Chondrocyte (in vitro differentiated cells): ENCODE measurements at places on chromosomes 1 and 21.
A peak's percentile ranks its signal among the peaks of the same experiment; 100 is the strongest.

DNA sequence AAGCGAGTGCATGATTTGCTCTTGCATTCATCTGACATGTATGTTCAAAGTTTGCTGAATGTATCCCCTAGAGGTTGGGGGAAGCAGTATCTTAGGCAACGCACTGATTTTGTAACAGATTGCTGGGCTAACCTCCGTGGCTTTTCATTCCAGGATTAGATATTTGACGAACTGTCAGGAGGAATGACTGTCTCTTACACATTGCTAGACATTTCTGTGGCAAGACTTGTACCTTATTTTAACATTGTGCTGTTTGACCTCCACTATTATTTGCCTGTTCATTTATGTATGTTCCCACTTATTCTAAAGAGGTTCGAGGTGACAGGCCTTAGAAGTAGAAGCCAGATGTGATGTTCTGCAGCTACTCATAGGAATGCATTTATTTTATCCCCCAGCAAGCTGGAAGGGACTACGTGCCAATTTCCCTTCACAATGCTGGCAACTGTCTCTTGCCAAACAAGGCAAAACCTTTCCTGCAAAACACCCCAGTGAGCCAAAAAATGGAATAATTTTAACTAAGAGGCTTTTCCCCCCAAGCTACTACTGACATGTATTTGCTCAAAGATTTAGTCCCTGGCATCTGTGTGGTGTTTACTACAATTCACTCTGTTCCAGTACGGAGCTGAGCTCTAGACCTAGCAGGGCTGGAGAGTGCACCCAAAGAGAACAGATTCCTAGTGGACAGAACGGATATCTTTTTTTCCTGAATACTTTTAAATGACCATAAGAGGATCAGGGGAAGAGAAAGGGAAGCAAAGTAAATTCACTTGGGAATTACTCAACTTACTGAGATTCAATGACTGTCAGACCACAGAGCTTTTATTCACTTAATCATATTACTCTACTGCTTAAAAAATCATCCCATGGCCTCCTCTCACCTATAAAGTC lies 646.2 kb downstream of the SMYD3 start:
- DNase-seq: no peak

GRCh38 chr1:94805912-94806311 lies 14.2 kb upstream of the SLC44A3 start:
- DNase-seq: no peak

DNA sequence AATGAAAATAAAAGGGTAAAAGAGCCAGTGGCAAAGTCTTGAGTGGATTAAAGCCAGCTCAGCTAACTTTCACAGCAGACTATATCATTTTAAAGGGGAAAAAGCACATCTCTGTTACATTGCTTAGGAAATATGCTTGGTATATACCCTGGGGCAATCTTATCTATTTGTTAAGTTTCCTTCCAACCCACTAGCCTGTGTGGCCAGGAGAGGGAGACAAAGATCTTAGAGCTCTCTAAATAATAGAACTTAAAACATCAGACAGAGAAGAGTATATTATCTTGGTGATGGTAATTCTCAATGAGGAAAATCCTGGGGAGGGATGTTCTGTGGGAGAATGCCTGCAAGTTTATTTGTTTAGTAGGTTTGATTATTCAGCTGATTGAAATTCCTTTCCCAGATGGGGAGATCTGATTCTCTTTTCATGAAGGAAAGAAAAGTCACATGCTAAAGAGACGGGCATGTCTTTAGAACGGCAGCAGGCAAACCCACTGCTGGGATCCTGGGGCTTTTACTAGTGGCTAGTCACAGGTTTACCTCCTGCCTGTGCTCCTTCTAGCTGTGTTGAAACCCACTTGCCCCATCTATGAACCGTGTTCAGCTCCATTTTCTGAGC lies 3.6 kb downstream of the KCNE2 start:
- DNase-seq: no peak

DNA sequence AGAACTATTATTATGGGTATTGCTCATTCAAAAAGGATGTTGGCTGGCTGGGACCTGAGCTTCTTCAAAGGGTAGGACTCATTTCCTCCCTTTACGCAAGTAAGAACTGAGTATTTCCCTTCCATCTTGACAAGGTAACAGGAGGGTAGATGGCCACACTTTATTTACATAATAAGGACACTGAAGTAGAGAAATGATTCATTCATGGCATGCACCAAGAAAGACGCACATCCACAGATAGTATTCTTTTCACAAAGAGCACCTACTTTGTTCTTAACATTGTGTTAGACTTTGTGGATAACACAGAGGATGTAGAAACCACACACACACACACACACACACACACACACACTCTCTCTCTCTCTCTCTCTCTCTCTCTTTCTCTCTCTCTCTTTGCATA lies 82.9 kb downstream of the FAM78B start:
- DNase-seq: no peak

- DNase-seq: no peak
Observed at GRCh38 chr1:193705554-193705981, 519.2 kb upstream of the B3GALT2 start.

DNA sequence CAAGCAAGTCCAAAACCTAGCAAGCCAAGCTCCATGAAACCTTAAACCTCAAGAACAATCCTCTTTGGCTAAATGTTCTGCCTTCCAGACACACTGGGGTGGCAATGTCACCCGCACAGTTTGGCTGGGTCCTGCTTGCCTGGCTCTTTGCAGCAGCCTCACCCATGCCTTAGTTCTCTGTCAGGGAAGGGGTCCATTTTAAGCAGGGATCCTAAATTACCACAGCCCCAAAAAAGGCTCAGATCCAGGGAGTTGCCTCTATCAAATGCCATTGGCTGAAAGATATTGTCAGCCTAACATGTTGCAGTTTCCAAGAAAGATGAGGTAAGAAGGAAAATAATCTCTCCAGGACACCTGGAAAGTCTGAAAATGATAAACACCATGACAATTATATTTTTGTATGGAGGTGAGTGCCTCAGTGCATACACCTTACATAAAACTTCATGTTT lies 26.1 kb upstream of the LYPLAL1 start:
- no peak for DNase-seq

DNA sequence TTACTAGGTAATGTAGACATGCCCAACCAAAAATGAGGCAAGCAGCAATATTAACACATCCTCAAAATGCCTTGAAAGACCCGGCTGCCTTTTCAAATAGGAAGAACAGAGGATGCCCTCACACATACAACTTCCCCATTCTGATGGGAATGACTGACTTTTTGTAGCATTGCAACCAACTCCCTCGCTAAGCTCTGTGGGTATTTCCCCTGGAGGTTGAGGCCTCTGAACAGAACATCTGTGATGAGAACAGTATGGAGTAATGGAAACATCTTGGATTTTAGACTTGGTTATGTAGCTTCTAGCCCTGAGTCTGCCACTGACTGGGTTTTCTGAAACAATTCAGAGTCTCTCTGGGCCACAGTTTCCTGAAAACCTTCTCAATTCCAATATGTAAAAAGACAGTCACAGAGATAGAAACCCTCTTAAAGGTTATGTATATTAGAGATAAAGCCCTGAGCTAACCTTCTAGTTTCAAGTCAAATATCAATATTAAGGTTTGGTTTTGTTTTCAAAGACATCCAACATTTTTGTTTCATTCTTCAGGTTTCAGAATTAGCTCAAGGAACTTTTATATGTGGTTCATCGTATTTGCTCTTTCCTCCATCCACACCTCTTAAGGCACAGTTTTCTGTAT lies 311.5 kb downstream of the SETD4 start:
- no peak for DNase-seq

GRCh38 chr1:7302126-7302525 lies 469.0 kb upstream of the VAMP3 start:
- DNase-seq: no peak

DNA sequence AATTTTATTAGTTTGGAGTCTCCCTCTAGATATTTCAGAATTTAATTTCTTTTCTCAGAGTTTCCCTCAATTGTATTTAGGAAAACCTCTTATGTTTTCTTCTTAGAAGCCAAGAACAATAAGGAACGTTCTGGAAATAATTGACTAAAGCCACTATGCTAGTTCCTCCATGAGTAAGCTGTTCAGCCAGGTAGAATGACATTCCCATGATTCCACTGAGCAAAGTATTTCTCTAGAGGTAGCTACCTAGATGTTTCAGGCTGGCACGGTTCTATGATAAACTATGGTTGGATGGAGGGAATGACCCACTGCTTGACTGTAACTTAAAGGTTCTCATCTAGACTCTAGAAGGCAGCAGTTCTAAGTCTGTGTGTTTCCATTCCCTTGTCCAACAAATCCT lies 62.4 kb downstream of the CLDN17 start:
- DNase-seq: no peak

- DNase-seq: no peak
Observed at GRCh38 chr1:36531833-36532232, 49.1 kb upstream of the CSF3R start.

DNA sequence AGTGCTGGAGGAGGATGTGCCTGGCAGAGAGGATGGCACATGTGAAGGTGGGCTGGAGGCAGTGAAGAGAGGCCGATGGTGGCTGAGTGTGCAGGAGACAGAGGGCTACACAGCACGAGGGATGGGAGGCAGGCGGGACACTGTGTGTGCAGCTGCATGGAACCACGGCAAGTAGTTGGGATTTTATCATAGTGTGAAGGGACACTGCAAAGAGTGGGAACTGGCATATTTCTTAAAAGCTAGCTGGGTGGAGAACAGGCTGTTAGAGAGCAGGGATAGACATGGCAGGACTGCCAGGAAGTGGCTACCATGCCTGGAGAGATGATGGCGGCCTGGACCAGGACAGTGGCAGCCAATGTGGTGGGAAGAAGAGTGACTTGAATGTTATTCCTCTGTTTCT lies 102.4 kb upstream of the TLR5 start:
- no peak for DNase-seq

DNA sequence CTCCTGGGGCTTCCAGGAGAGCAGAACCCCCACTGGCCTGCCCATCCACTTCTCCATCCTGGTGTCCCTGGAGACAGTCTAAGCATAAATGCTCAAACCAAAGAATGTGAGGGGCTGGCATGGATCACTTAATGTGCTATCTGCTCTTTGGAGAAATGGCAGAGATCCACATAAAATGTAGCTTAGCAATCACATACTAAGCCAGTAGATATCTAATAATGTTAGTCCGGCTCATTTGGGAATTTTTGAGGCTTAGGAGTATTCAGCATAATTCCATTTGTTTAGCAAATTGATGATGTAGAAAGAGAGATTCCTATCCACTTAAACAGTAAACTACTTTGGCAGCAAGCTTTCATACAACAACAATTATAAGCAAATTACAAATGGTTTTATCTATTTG lies 90.7 kb downstream of the TENT5C start:
- no peak for DNase-seq

- no peak for DNase-seq
Observed at GRCh38 chr1:112344754-112345423, 51.1 kb upstream of the CTTNBP2NL start.

DNA sequence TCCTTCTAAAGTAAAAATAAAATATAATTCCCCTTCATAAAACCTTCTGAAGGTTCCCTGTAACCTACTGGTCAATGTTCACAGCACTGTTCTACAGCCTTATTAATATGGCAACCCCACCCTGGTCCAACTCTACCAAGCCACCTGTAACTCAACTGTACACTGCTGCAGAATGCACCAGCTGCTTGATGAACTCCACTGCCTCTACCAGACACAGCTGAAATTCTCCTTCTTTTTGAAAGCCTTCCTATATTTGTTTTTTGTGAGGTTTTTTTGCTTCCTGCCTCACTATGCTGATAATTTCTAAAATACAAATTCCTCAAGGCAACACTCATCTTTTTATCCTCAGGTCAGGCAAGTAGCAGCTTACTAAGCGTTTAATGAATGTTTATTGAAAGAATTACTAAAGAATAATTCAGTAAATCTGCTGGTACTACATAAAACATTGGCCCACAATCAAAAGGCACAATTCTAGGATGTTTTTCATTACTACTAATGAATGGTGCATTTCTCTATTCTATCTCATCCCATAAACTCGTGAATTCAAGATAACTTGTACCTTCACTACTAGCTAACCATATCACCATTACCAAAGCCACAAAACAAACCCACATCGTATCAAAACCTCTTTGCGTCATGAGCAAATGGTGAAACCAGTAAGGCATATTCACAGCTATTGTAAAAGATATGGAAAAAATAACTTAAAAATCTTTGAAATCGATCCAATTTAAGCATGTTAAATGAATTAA lies 2.4 kb downstream of the SSX2IP start:
- no peak for DNase-seq

DNA sequence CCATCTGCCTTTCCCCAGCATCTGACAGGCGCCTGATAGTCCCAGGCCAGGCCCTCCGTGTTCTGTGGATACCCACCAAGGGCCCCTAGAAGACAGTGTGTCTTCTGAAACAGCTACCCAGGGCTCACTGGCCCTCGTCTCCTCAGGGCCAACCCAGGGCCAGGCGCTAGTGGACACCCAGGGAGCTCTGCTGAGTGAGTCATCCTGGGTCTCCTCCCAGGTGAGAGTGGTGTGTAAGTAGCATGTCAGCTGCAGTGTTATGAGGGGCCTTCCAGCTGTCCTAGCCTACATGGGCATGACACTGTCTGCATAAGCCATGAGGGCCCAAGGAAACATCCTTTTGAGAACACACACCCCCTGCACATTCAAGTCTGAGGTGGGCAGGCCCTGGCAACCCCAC lies 36.7 kb downstream of the CHD5 start:
- no peak for DNase-seq

GRCh38 chr1:81999364-81999763 lies 198.6 kb downstream of the ADGRL2 start:
- DNase-seq: no peak

DNA sequence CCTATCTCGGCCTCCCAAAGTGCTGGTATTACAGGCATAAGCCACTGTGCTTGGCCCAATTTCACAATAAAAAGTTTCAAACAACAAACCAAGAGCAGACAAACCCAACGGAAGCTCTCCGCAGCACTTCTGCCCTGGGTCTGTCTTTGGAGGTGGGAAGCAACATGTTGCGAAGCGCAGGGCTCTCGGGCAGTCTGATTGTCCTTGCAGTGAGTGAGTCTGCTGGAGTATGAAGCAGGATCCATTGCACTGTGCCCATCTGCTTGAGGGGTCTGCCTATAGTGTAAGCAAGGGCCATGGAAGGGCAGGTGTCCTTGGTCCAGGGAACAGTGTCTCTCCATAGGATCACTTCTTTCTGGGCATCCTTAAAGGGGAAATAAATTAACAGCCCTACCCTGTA lies 14.6 kb upstream of the PARP1 start:
- no peak for DNase-seq

GRCh38 chr21:26280148-26280547 lies 109.6 kb upstream of the APP start:
- no peak for DNase-seq

- DNase-seq: no peak
Observed at GRCh38 chr1:4654764-4655673, 610 bp downstream of the AJAP1 start.

- no peak for DNase-seq
Observed at GRCh38 chr1:44103270-44104131, 15.1 kb upstream of the KLF17 start.

- DNase-seq: peak; percentile 95
Observed at GRCh38 chr1:93447481-93448291, at the start of gene FNBP1L. FNBP1L (plus strand) TSS chr1:93448118; CDS start chr1:93448282, 164 bp downstream.
